ENCODE measurements at places on chromosomes 3 and 15.

GRCh38 chr3:179323197-179324110 lies 623 bp downstream of the ZNF639 start:
- DNase-seq: peak; percentile 71

GRCh38 chr3:107512108-107512507 lies 10.7 kb upstream of the BBX start:
- DNase-seq: peak; percentile 32

GRCh38 chr3:33202711-33203457 lies 15.7 kb downstream of the SUSD5 start:
- no peak for DNase-seq

- no peak for DNase-seq
Observed at GRCh38 chr3:100165926-100166550, 51.7 kb upstream of the FILIP1L start.

DNA sequence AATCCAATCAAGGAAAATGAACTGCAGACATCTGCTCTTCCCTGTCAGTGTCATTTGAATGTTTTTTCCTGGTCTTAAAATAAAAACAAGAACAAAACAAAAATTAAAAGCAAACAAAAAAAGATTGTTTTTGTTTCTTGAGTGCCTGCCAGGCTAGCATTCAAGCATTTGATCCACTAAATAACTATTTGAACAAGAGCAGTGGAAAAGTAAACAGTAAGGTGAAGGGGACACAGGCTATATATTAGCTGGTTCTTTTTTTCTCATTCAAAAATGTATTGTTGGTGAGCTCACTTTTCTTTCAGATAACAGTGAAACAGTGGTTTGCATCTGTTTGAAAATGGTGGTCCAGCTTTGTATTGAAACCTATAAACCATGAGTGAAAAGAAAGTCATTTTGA lies 586.9 kb upstream of the SGO1 start:
- DNase-seq: no peak

DNA sequence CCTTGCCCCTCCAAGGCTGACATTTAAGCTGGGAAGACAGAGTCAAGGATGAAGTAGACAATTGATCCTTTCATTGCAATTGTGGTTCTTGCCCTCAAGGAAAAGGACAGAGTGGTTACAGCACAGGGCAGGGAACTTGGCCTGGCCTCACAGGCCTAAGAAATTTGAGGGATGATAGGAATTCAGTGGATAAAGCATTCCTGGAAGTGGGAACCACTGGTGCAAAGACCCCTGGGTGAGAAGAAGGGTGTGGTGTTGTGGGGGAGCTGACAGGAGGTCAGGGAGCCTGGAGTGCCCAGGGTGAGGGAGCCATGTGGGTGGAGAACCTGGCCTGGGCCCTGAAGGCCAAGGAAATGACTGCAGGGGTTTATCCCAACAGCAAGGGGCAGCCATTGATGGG lies 287.4 kb downstream of the UACA start:
- no peak for DNase-seq
